ENCODE measurements at places on chromosomes 2 and 18.

DNA sequence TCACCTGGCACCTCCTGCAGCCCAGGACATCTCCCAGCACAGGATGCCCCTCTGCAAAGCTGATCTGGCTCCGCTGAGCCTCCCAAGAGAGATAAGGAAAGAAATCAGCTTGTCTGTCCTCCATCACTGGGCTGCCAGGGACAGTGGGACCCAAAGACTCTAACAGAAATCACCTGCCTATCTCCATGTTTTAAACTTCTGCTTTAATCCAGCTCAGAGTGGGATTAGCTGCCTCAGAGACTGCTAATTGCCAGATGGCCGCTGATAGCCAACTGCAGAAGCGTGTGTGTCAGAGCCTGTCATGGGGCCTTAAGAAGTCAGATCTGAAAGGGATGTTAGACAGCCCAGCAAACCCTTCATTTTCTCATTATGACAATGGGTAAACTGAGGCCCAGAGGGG is 389.4 kb upstream of the KLHL29 start:
- no peak for DNase-seq

- DNase-seq, result peak; percentile 99
Observed at GRCh38 chr2:167140767-167141166, 252.5 kb downstream of the XIRP2 start.

DNA sequence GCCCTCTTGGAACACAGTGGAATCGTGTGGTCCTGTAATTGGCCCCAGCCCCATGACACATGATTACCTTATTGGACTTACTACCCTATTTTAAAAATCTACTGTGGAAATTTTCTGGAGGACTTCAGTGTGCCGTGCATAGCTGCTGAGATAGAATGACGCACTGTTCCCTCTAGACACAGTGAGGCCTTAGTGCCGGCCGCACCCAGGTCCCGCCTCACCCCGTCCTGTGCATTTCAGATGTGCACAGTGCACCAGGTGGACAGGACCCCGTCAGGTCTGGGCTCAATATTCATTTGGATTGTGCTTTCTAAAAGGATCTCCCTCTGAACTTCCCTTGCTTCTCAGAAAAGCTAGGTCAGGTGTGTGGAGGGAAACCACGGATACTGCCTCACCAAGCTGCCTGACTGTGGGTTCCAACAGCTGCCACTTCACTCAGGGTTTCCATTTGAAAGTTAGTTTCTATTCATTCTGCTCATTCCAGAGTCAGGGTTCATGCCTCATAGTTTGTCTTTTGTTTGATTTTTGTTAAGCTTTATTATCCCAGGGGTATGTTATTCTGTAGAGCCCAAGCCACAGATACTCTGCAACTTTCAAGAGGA is 155.8 kb downstream of the PTGR3 start:
- DNase-seq, result no peak

DNA sequence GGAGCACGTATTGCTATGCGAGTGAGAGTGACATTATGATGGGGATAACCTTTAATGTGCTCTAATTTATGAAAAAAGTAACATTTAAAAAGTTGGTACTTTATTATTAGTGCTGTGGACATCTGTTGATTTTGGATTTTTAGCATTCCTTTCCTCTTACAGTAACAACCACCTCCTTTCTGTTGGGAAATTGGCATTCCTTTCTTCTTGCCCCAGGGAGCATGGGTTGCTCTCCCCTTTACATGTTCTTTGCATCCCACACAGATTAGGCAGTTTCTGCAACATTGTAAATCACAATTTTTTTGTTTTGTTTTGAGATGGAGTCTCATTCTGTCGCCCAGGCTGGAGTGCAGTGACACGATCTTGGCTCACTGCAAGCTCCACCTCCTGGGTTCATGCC is 300.2 kb downstream of the LPIN1 start:
- DNase-seq, result peak; percentile 64

DNA sequence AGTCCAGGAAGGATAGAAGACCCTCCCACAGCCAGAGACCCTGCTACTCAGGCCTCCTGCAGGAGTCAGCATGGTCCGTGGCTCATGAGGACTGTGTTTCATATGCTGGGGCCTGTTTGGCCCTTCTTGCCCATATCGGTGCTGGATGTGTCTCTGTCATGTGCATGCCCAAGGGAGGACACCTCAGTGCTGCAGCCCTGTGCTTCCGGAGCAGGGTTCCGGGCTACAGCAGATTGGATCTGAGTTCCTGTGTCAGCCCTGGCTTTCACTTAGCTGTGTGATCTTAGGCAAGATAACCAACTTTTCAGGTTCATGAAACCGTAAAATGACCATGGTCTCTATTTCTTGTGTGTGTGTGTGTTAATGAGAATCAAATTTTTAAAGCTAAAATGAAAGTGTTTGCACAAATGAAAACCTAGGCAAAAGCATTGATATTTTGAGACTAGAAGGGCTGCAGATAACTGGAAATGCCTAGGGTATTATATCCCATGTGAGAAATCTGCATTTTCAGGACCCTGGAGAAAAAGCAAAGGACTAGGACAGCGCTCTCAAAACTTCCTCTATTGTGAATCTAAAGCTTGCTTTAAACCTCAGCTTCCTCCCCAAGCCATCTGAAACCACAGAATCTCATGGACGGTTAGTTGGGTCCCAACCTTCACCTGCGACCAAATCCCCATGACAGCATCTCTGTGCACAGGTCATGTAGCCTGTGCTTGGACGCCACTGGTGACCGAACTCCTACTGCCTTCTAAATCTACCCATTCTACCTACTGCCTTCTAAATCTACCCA is 58.8 kb upstream of the CAPN13 start:
- DNase-seq, result no peak

DNA sequence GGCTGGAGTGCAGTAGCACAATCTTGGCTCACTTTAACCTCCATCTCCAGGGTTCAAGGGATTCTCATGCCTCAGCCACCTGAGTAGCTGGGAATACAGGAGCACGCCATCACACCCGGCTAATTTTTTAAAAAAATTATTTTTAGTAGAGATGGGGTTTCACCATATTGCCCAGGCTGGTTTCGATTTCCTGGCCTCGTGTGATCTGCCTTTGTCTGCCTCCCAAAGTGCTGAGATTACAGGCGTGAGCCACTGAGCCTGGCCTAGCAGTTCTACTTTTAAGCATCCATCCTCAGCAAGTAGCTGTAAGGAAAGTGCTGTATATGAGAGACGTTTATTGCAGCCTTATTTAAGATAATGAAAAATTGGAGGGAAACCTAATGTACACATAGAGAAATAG is 79.7 kb downstream of the ZDBF2 start:
- no peak for DNase-seq

DNA sequence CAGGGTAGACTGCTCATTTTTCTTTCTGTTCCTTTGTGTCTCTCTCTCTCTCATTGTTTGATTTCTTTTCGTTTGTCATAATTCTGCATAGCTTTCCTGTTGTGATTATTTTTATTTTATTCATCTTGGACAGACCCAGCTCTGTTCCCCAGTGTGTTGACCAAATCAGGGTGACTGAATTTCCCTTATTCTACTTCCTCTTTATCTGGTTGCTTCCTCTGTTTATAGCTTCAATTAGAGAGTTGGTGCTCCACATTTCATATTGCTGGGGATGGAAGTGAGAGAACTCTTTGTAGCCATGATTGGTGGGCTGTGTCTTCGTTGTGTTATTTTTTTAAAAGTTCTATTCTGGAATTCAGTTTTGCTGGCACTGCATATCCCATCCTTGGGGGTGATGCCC is 19.1 kb downstream of the PROKR1 start:
- no peak for DNase-seq

- no peak for DNase-seq
Observed at GRCh38 chr2:202933139-202933510, 21.1 kb downstream of the CARF start.

DNA sequence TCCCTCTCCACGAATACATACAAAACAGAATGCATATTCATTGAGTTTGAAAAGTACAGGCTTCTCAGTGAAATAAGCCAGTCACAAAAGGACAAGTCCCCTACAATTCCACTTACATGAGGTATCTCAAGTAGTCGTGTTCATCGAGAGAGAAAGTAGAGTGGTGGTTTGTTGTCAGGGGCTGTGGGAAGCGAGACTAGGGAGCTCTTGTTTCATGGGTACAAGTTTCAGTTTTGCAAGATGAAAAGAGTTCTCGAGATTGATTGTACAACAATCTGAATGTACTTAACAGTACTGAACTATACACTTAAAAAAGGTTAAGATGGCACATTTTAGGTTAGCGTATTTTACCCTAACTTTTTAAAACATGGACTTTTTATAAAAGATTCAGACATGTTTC is 71.5 kb upstream of the TTC39C start:
- DNase-seq, result no peak

DNA sequence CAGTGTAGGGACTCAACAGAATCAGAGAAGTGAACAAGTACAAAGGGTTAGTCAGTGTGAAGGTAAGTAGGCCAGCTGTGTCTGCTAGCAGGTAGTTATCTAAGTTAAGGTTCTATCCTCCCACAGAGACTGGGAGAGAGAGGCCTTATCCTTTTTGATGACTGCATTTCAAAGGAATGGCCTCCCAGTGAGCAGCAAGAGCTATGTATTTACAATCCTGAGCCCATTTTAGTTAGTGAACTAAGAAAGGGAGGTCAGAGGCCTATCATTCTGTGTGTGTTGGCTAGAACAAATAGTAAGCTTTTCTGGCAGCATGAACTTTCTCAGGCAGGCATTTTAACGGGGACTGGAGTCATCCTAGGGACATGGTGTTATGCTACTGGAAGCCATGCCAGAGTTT is 182.9 kb downstream of the VWC2L start:
- peak; percentile 33 for DNase-seq

GRCh38 chr18:53843113-53843760 is 381.2 kb downstream of the MBD2 start:
- DNase-seq, result no peak

GRCh38 chr2:242038928-242039341 is 169.4 kb downstream of the RTP5 start:
- no peak for DNase-seq

DNA sequence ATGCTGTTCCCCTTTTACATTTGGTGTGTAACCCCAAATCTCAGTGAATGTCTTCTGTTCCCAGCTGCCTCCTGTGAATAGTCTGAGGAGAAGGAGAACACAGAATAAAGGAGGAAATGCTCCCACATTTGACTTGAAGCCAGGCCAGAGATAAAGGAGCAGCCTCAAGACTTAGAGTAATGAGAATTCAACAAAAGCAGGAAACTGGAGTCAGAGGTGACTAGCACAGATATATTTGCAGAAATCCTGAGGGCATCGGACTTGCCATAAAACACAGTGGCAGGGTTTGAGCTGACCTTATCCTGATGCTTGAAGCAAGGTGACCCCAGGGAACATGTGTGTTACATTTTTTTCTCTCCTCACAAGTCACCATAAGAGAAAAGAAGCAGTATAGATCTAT is 291.4 kb upstream of the RND3 start:
- DNase-seq, result no peak

DNA sequence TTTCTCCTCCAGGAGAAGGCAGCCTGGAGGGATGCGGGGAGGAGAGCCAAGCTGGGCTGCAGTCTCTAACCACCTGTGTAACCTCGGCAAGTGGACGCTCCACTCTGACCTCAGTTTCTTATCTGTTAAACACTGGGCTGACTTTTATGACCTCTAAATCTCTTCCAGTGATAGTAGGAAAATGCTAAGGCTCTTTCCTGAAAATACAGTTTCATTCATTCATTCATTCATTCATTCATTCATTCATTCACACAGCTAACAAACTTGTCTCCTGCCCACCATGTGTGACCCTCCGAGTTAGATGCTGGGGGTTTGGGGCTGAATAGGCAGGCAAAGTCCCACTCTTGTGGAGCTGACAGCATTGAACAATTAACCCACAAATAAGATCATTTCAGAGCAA is 9.3 kb downstream of the PROM2 start:
- DNase-seq, result no peak

GRCh38 chr18:45657357-45658335 is 42.4 kb downstream of the SLC14A2 start:
- DNase-seq, result no peak

GRCh38 chr2:20370191-20370590 is 19.5 kb upstream of the PUM2 start:
- DNase-seq, result no peak

DNA sequence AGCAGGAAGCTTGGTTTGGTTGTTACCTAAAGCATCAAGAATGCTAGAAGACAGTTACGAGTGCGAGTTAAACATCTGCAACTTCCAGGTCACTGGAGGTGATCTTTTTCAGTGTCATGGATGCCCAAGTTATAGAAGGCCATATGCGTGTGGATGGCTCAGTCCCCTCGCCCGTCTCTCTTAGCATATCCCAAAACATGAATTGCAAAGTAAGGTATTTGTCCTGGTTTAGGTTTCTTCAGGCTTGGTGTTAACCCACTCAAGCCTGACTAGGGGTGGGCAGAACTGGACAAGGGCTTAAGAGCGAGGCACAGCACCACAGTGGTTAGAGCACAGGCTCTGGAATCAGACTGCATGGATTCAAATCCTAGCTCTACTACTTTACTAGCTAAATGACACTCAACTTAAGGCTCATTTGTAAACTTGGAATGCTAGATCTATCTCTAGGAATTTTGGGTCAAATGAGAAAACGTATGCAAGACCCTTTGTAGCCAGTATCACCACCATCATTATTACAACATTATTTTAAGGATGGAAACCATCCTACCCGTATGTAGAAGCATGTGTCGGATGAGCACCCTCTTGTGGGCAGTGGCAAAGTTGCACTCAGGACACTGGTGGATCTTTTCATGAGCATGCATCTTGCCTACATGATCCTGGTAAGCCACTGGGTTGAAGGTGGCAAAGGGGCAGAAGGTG is 11.2 kb downstream of the ZNF142 start:
- no peak for DNase-seq

- no peak for DNase-seq
Observed at GRCh38 chr2:39571111-39571731, 94.5 kb upstream of the TMEM178A start.

DNA sequence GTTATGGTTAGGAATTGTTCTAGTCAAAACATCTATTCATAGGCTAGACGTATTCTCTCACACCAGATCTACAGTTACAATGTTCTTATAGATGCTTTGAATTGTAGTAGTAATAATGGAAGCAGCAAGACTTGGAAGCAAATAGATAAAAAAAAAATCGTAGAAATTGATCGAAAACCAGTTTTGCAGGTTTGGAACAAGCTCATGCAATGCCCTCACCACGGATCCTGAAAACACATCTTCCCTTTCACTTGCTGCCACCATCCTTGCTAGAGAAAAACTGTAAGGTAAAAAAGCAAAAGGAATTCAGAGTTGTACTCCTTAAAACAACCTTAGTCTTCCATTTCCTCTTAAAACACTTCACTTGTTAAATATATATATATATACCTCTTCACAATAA is 4.4 kb downstream of the SULT1C4 start:
- no peak for DNase-seq

- no peak for DNase-seq
Observed at GRCh38 chr2:174617120-174617519, 19.5 kb upstream of the WIPF1 start.

GRCh38 chr18:77170890-77171410 is 38.4 kb upstream of the MBP start:
- no peak for DNase-seq

DNA sequence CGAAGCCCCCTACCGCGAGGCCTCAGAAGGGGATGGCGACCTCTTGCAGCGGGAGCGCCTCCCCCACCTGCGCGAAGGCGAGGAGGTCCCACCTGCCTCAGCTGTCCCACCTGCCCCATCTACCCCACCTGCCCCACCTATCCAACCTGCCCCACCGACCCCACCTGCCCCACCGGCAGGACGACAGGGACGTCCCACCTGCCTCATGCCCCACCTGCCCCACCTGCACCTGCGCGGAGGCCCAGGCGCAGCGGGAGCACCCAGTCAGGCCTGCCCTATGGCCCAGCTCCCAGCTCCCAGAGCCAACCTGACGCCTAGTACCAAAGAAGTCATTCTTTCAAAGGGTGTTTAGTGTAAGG is 489.1 kb upstream of the SMIM21 start:
- DNase-seq, result no peak
